D341Med (cell line): ENCODE measurements at places on chromosomes 4 and X.

- DNase-seq, result no peak
Measured at GRCh38 chr4:155509555-155509954, 132.8 kb upstream of the MAP9 start.

DNA sequence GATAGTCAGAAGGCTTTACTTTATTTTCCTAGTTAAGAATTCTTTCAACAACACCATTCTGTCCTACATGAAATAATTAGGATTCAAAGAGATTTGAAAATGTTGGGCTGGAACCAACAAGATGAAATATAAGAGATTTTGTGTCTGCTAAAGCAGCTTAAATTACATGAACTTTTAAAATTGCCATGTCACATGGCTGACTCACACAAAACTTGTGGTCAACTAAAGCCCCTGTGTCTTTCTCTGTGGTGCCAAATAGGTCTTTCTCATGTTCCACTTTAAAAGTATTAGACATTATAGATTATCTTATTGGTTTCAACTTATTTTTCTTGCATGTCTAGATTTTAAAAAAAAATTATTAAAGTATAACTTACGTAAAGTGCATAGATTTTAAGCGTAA lies 60.8 kb upstream of the FHL1 start:
- no peak for DNase-seq

DNA sequence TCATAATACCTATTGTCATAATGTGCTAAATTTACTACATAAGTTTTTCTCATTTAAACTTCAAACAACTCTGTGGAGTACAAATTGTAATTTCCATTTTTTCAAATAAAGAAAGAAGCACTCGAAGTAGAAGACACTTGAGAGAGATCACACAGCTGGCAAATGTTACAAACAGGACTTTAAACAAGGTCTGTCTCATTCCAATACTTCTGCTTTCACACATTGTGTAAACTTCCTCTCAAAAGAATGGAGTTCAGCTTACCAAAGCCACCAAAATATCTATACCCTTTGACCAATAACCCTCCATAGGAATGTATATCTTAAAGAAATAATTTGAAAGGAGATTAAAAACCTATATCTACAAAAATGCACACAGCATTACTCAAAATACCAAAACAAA lies 88.3 kb downstream of the OPHN1 start:
- no peak for DNase-seq

DNA sequence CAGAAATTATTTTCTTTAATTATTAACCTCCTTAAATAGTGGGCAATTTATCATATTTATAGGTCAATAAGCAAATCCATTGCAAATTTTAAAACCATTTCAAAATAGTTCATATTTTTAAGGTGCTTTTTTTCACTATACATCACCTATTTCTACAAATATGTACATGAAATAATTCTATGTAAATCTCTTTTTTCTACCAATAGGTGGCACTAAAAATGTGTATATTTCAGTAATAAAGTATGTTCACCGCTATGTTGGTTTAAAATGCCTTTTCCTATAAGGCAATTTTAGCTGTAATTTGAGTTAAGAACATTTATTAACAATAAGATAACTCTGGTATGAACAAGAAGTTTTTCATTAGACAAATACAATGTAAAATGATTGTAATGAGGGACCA lies 672.2 kb downstream of the KCTD8 start:
- no peak for DNase-seq

- DNase-seq, result no peak
Measured at GRCh38 chrX:53305219-53305995, 24.0 kb upstream of the IQSEC2 start.

DNA sequence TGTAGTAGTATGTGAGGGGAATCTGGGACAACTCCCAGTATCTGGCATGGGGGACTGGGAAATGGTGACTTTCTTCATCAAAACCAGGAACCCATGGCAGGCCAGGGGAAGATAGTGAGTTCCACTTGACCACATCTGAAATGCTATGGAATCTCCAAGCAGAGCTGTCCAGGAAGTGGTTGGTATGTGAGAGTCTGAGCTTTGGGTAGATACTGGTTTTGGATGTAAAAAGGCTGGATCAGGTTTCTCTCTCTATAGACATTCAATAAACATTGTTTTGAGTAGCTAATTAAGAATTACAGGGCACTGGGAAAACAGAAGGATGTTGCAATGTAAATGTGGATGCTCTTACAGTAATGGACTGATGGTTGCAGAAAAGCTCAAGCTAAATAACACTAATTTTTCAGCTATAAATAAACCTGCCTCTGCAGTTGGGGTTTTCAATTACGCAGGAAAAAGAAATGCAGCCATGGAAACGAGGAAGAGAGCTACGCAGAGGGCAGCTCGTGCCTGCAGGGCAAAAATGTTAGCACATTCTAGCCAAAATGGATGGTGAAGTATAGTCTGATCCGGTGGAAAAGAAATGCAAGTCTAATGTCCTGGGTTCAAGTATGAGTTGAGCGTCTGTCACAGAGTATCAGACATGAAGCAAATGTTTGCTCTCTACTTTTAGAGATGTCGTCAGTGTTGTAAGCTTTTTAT lies 13.4 kb upstream of the CHRNA9 start:
- no peak for DNase-seq
